Astrocyte (in vitro differentiated cells and primary cell): ENCODE measurements at places on chromosomes 16 and 17.

DNA sequence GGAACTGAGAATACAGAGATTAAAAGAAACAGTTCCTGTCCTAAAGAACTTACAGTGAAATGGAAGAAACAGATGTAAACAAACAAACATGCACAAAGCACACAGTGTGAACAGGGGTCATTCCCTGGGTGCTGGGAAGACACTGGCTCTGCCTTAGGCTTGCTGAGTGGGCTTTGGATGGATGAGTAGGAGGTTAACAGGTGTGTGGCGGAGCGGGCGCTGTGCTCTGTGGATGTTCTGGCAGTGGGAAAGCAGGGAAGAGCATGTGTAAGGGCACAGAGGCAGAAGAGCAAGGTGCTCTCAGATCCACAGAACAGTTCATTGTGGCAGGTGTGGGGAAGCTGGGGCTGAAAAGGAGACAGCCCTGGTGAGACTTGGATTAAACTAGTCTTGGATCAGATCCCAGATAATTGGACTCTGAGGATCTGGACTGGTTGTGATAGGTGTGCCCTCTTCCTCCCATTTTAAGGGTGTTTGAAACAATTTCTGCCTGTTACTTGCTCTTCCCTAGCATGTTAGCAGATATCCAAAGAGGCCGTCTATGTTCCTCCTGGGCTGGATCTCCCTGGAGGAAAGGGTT is 8.1 kb downstream of the HROB start:
- H3K36me3 ChIP-seq, result peaks cover 17% of the 10 kb centered on the region
- no peak for DNase-seq
- no peaks in the 10 kb centered on the region for H3K27me3 ChIP-seq
- H3K4me3 ChIP-seq, result no peak overlapping the region

- no peaks in the 10 kb centered on the region for H3K27me3 ChIP-seq
- H3K36me3 ChIP-seq, result no peaks in the 10 kb centered on the region
- no peak overlapping the region for H3K27ac ChIP-seq
- DNase-seq, result no peak
- no peaks in the 10 kb centered on the region for H3K4me1 ChIP-seq
These were observed 17.5 kb downstream of the SBK1 start for GRCh38 chr16:28309811-28310311.

GRCh38 chr16:72561-73548 is at the start of gene RHBDF1:
Gene RHBDF1, minus strand, starts transcription at chr16:72631. Its CDS starts 7,616 bp downstream, at chr16:65015.
- H3K4me3 ChIP-seq, result peak within 1 kb of the TSS; percentile 81
- no peak for DNase-seq
- no peaks in the 10 kb centered on the region for H3K27me3 ChIP-seq

- no peaks in the 10 kb centered on the region for H3K27me3 ChIP-seq
- H3K36me3 ChIP-seq, result no peaks in the 10 kb centered on the region
- DNase-seq, result no peak
- no peak overlapping the region for H3K4me3 ChIP-seq
These were observed 24.1 kb downstream of the ANKRD40 start for GRCh38 chr17:50683434-50684287.

DNA sequence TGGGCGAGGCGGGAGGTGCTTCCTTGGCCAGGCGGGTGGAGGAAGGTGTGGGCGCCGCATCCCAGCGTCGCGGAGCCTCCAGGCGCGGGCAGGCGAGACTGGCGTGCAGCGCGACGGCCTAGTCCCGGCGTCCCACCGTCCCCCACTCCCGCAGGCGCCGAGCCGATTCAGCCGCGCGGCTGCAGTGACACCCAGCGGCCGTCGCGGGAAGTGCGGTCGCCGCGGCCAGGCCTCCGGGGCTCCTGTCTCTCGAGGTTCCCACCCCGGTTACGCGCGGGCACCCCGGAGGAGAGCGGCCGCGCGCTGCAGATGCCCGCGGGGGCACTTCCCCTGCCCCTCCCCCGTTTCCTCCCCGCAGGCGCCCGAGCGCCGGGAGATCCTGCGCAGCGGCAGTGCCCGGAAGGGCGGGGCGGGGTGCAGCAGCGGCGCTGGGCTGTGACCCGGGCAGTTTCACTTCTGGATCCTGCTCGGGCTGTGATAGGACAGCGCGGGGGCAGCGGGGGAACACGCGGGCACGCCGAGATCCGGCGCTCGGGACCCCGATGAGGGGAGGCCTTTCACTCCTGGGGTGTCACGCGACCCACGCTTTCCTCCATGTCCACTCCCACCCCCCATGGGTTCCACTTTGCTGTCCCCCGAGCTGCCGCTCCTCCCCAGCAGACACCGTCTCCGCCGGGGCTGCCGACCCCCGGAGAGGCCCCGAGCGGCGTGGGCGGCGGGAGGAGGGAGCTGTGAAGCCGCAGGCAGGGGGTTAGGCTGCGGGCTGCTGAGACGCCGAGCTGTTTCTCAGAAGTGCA is 16.6 kb downstream of the GRB7 start:
- H3K4me1 ChIP-seq, result peaks cover 19% of the 10 kb centered on the region
- peak overlapping the region; percentile 34 for H3K27ac ChIP-seq

GRCh38 chr16:87701505-87701921 is 64.3 kb downstream of the KLHDC4 start:
- H3K4me3 ChIP-seq, result no peak overlapping the region
- H3K27me3 ChIP-seq, result no peaks in the 10 kb centered on the region
- no peak for DNase-seq
- peaks cover 6% of the 10 kb centered on the region for H3K4me1 ChIP-seq
- H3K36me3 ChIP-seq, result no peaks in the 10 kb centered on the region

GRCh38 chr17:4064366-4064765 is 78.5 kb downstream of the ZZEF1 start:
- no peaks in the 10 kb centered on the region for H3K27me3 ChIP-seq
- H3K4me3 ChIP-seq, result no peak overlapping the region
- H3K4me1 ChIP-seq, result no peaks in the 10 kb centered on the region
- peaks cover 32% of the 10 kb centered on the region for H3K36me3 ChIP-seq
